ENCODE measurements at places on chromosomes 2 and 18.

DNA sequence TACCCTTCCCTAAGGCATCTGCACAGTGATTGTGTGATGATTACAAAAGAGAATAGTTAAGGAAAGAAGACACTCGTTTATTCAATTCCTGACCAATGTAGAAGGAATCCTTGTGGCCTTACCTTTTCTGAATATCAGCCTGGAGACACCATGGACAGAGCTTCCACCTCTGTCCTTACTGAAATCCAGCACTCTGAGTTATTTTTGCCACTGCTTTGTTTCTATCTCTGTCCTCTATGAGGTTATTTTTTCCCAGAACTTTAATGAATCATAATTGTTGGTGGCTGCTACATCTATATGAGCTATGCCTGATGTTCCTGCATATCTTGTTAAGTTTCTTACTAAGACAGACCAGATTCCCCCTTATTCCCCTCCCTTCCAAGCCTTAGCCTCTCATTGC, 275.1 kb downstream of the SETBP1 start:
- no peak for DNase-seq

DNA sequence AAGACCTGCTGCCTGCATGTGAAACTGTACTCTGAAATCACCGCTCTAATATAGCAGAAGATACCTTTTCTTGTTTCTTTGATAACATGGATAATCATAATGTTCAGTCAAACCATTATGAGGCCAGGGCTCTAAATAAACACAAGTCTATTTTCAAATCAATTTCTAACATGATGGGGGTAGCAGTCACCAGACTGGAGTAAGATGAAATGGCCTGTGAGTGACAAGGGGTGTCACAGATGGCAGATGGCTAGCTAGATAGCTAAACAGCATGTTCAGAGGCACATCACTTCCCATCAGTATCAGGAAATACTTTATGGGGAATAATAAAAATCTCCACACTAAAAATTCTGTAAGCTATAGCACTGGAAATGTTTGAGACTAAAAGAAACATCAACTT, 14.0 kb downstream of the MBD2 start:
- no peak for DNase-seq

GRCh38 chr18:41642756-41643155, 312.3 kb upstream of the PIK3C3 start:
- peak; percentile 16 for DNase-seq

DNA sequence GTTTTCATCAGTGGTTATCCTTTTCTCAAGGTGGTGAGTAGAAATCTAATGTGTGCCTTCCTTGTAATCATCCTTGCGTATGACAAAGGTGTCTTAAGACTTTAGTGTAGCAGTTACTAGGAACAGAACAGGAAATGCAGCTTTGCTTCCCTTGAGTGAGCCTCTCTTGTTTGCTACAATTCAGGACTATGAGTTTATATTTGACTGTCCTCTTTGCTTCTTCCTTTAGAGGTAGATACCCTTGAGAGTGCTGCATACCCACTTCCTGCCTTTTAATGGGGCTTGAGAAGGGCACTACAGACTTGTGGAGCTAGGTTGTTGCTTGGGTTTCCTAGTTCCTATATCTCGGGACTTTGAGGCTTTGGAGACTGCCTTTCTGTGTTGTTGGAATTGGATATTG, 3.8 kb downstream of the KCNJ13 start:
- no peak for DNase-seq

- DNase-seq = no peak
Observed at GRCh38 chr2:8168876-8169424, 512.9 kb upstream of the ID2 start.

GRCh38 chr2:191115804-191116203, 35.0 kb downstream of the STAT4 start:
- DNase-seq = no peak

- peak; percentile 87 for DNase-seq
Observed at GRCh38 chr2:158894078-158894477, 74.4 kb upstream of the TANC1 start.

DNA sequence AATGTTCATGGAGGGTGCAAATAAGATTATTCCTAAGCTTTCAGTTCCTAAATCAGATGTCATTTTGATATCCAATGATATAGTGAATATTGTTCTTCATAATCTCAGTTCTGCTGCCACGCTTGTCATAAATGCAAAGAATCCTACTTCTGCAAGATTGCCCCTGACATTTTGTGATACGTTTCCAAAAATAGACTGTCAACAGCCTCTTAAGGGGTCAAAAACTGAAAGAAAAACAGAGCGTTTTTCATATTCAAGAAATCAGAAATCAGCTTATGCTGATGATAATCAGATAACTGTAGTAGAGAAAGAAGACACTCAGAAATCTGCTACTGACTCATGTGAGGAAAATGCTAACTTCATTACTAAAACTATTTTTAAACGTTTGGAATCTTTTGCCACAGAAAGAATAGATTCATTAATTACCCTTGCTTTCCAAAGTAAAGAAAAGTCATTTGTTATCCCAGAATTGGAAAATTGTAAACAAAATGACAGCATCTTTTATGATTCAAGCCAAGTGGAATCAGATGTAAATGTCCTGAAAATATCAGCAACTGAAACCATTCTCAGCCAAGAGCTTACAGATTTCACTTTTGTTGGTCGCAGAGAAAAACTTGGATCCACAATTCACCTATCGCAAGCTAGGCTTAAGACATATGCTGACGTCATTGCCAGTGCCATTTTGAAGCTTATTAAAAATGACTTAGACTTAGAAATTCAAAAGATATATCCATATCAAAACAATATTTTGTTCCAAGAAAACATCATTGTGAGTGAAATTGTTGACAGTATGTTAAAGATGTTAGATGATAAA, 55.1 kb downstream of the FSIP2 start:
- DNase-seq = no peak

DNA sequence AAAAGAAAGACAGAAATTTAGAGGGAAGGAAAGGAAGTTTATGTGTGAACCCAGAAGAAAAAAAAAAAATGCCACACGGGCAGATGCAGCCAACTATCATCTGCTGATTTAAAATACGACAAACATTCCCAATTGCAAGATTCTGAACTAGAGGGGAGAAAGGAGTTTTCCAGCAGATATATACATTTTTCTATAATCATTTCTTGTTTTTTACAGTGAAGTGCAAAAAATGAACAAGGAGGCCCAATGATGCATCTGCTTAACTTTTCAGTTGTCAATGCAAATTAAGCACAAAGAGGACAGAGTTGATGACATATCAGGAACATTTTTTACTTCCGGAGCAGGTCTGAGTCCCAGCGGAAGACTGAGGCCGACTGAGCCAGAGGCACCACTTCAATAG, 144.7 kb downstream of the MYCN start:
- no peak for DNase-seq

DNA sequence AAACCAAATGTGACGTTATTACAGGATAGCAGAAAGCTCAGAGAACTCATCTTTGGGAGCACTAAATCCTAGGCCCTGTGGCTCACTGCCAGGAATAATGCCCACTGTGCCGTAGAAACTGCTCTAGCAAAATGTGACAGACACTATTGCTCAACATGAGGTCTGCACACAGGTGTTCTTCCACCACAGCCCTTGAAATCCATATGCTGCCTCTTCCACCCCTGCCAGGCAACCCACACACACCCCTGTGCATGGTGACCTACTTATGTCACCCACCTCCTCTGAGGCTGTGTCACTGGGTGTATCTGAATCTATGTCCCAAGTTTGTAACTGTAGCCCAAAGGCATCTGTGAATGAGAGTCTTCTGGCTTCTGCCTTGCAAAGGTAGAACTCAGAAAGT, 66.1 kb upstream of the MBOAT2 start:
- peak; percentile 31 for DNase-seq

DNA sequence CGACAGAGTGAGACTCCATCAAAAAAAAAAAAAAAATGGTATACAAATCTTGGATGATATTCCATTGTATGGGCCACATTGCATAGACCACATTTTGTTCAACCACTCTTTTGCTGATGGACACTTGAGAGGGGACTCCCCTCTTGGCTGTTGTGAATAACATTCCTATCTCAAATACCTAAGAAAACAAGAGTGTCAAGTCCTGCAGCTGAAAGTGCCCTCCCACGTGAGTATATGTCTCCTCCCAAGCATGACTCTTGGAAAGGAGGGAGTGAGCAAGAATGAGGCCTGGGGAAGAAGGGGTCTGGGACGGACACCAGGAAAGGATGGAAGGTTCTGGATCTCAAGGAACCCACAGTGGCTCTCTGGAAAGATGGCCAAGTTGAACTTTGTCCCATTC, 36.0 kb upstream of the NPAS2 start:
- DNase-seq = no peak

GRCh38 chr2:208906330-208906729, 499.7 kb downstream of the PTH2R start:
- DNase-seq = no peak

DNA sequence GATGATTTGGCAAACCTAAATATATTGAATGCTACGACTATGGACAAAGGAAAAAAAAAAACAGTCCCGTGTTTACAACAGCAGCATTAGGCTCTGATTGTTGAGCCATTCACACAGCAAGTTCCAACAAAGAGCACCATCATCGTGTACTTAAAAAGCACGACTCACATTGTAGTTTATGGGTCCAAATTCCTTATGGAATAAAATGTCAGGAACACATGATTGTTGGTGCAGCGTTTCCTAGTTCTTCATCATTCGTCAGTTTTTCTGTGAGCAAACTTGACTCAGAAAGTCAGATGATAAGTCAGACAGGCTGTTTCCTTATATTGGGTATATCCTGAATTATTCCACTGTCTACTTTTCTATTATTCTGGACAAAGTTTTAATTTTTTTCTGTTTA, 10.0 kb upstream of the KIDINS220 start:
- DNase-seq = no peak

GRCh38 chr2:159094173-159094737, 125.8 kb downstream of the TANC1 start:
- DNase-seq = no peak

- no peak for DNase-seq
Observed at GRCh38 chr18:7230626-7231349, at the start of gene LRRC30. Gene LRRC30, plus strand, starts transcription at chr18:7231089. Its CDS starts 50 bp downstream, at chr18:7231139.

DNA sequence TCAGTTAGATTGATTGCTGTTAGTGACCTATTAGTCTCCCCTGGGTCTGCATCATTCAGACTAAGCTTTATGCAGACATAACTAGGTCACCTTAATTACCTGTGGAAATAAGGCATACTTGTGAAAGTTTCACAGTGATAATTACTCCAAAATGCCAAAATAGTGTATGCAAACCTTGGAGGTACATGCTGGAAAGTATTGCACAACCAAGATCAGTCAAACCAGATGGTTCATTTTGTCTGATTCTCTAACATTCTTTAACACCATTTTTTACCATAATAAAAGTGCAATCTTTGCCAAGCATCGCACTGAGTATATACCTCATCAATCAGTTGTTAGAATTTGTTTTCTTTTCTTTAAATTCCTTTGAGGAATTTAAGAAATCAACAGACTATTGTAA, 186.3 kb upstream of the TMEFF2 start:
- no peak for DNase-seq

GRCh38 chr2:236982693-236983455, 102.8 kb upstream of the COPS8 start:
- no peak for DNase-seq

DNA sequence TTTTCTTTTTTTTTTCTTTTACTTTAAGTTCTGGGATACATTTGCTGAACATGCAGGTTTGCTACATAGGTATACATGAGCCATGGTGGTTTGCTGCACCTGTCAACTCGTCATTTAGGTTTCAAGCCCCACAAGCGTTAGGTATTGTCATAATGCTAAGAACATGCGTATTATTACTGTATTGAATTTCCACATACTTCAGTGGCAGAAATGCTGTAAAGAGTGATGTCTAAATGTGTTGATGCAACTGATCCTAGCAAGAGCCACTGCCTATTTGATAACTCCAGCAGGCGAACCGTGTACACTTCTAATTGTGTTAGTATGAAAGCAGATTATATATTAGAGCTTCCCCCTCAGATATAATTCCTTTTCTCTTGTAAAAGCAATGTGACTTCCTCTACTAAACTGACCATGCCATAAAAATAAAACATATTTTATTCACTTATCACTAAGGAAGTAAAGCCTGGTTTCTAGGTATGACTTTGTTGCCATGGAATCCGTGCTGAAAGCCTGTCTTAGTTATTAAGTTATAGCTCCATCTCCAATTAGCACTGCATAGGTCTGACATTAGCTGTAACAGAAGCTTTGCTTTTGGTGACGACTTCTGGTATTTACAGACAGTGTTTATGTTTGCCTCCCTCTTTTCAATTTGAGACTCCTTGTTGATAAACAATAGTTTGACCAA, 280.0 kb downstream of the GALR1 start:
- no peak for DNase-seq

DNA sequence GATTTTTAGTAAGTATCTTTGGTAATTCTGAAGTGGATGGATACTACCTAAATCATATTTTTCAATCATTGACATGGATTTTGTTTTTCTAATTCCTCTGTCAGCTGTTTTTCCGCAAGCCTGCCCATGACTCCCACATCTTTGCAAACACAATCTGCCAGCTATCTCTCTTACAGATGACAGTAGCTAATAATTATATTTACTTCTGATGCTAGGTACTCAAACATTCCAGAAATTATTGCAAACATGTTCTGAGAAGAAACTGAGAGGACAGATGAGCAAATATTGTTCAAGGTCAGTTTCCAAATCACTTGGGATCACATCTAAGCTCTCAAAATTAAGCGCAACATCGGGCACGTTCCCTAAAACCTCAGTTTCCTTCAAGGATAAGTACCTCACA, 270.0 kb upstream of the CDH19 start:
- no peak for DNase-seq

DNA sequence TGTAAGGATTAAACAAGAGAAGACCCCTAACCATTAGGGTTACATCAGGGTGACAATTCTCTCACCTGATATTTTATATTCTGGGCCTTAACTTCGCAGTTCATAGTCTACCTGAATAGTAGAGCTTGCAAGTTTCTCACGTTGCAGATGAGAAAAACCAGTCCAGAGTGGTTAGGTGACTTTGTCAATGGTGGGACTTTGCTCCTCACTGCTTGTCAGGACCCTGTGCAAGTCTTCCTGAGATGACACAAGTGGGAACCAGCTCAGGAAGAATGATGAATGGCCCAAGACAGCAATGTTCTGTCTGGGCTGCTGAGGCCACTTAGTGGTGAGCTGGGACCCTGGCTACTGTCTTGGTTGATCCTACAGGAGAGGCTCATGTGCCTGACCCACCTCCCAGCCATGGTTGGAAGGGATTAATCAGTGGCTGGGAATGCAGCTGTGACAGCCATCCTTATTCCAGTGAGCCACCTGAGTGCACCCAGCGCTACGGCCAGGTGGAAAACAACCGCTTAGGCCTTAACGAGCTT, 16.9 kb downstream of the LGALSL start:
- no peak for DNase-seq

GRCh38 chr2:12119841-12120240, 373.4 kb downstream of the LPIN1 start:
- DNase-seq = peak; percentile 33

Measured in MCF 10A (cell line).